Placental epithelial cell (primary cell): ENCODE measurements at places on chromosomes 11 and 22. TPM values are rescaled to one million over a fixed set of nuclear protein-coding genes. Genes with fewer than 3 reads are reported as not detected.

BTBD18 gene
- not detected in 2 replicates for total RNA-seq

ATG13 gene
- 52.6 and 79.9 TPM in 2 replicates for total RNA-seq

NTM gene
- total RNA-seq: 39.3 and 45.8 TPM in 2 replicates

SLC22A25 gene
- total RNA-seq: not detected in 2 replicates

MYO7A gene
- total RNA-seq: 0.39 and 0.43 TPM in 2 replicates

MMP8 gene
- not detected in 2 replicates for total RNA-seq

MS4A4A gene
- total RNA-seq: not detected in 2 replicates

CTSW gene
- 0.79 TPM in 1 of 2 replicates, not detected in the other for total RNA-seq

OR51B6 gene
- total RNA-seq: not detected in 2 replicates

PGA3 gene
- total RNA-seq: not detected in 2 replicates

RASSF10 gene
- 0.39 and 0.87 TPM in 2 replicates for total RNA-seq
